ENCODE measurements at places on chromosomes 5 and 9.

DNA sequence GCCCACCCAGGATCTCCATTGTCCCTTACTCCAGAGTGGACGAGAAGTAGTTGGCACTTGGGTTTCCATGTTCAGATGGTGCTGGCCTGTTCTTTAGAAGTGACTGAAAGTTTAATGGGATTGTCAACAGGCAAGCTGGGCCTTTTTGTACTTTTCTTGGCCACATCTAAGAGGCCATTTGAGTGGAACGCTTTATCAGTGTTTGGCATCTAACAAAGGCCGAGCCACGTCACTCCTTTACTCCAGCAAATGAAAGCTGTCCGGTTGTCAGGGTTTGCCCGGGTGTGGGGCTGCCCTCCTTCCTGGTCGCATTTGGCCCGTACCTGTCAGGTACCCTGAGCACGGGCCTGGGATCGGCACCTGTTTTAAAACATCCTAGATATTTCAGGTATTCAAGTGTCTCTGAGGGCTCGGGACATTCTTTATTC, 71.5 kb downstream of the RCL1 start:
- no peak for DNase-seq

DNA sequence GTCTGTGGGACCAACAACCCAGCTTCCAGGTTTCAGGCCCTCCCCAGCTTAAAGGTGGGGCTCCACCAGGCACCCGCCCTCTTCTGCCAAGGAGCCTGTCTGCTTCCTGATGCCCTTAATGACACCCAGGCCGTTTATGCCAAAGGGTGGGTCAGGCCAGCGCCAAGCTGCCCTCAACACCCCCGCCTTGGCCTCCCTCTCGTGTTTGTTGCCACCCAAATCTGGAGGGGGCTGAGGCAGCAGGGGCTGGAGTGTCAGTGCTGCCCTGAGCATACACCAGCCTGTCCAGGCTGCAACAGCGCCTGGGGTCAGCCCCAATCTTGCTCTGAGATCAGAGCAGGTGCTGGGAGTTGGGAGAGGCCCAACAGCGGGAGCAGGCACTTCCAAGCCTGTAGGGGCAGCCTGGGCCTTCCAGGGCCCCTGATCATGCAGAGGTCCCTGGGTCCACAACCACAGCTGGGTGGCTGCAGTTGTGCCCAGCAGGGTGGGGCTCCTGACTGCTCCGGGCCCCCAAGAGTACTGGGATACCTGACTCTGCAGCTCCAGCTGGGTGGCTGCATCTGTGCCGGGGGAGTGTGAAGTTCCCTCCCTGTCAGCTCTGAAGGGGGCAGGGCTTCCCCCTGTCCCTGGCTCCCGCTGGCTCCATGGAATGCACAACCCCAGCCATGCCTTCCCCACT, 34.5 kb upstream of the TYRP1 start:
- no peak for DNase-seq

DNA sequence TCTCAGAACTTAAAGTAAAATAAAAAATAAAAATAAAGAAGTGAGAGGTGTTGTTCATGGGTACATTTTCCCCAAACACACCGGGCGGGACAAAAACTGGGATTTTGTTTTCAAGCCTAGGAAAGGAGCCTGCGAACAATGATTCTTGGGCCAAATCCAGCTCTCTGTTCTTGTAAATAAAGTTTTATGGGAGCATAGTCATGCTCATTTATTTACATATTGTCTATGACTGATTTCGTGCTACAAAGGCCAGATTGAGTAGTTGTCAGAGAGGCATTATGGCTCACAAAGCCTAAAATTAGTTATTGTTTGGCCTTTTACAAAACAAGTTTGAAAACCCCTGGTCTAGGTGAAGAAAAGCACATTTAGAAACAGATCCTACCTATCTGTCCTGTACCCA, 821.0 kb upstream of the GRAMD2B start:
- DNase-seq: no peak

- no peak for DNase-seq
Measured at GRCh38 chr9:27090711-27091110, 18.3 kb upstream of the TEK start.

DNA sequence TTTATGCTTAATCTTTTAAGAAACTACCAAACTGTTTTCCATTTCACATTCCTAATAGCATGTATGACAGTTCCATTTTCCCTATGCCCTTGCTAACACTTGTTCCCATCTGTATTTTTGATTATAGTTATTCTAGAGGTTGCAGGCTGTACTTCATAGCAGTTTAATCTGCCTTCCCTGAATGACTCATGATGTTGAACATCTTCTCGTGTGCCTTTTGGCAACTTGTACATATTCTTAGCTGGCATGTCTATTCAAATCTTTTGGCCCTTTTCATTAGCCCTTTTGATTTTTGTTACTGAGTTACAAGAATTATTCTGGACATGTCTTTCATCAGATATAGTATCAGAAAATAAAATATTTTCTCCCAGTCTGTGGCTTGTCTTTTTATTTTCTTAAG, 320.3 kb downstream of the DIRAS2 start:
- DNase-seq: no peak

GRCh38 chr5:60636001-60636400, 64.0 kb downstream of the DEPDC1B start:
- no peak for DNase-seq
